ENCODE measurements at places on chromosomes 16 and 17.

DNA sequence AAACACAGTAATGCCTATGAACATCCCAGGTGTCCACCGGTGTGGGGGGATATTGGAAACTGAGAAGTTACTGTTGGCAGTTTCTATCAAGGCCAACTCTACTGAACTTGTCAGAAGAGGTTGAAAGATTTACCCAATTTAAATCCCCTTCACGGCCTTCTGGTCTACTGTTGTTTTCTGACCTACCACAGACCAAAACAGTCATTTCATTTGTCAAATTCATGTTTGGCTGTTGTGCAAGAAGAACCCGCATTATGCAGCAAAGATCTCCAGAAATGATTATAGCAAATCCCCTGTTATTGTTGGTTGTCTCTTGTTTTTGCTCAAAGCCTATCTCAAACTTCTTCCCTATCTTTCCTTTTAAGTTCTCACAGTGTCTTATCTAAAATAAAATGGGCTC, 73.1 kb upstream of the MAF start:
- no peak for DNase-seq

DNA sequence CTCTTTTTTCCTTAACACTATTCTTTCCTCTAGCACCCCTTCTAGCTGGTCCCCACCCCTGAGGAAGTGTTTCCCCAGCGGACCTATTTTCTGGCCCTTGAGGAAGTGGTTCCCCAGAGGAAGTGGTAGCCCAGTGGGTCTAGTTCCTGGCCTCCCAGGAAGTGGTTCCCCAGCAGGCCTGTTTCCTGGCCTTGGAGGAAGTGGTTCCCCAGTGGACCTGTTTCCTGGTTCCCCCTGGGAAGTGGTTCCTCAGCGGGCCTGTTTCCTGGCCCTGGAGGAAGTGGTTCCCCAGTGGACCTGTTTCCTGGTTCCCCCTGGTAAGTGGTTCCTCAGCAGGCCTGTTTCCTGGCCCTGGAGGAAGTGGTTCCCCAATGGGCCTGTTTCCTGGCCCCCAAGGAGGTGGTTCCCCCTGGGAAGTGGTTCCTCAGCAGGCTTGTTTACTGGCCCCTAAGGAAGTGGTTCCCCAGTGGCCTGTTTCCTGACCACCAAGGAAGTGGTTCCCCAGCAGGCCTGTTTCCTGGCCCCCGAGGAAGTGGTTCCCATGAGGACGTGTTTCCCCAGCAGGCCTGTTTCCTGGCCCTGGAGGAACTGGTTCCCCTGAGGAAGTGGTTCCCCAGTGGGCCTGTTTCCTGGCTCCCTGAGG, 58.3 kb downstream of the NTN1 start:
- DNase-seq: no peak

DNA sequence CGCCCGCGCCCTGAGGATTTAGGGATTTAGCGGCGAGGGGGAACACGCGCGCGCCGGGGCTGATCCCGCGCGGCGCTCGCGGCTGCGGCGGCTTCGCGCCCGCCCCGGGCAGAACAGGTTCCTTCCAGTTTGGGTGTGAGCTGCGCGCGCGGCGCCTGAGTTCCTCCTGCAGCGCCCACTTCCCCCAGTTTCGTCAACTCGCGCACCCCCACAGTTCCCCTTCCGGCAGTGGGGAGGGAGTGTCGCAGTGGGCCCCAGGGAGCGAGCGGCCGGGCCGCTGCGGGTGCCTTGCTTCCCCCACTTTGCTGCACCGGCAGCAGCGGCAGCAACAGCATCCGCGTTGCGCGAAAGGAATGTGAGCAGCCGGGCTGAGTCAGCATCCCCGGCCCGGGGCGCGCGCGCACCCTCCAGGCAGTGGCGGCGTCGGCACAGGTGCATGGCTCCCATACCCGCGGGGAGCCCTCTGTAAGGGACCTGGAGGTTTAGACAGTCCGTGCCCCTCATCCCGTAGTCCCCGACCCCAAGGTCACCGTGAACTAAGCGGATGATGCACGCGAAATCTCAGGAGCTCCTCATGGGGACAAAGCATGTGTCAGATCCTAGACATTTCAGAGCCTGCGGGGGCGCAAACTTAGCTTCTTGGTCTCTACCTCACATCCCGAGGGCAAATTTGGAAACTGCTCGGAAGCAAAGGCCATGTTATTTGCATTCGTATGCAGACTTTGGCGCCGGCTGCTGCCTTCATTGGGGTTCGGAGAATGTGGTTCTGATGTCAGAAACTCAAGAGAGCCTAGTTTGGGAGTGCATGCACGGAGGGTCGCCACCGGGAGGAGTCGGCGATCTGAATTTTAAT, 767 bp downstream of the ARSG start:
- peak; percentile 57 for DNase-seq

DNA sequence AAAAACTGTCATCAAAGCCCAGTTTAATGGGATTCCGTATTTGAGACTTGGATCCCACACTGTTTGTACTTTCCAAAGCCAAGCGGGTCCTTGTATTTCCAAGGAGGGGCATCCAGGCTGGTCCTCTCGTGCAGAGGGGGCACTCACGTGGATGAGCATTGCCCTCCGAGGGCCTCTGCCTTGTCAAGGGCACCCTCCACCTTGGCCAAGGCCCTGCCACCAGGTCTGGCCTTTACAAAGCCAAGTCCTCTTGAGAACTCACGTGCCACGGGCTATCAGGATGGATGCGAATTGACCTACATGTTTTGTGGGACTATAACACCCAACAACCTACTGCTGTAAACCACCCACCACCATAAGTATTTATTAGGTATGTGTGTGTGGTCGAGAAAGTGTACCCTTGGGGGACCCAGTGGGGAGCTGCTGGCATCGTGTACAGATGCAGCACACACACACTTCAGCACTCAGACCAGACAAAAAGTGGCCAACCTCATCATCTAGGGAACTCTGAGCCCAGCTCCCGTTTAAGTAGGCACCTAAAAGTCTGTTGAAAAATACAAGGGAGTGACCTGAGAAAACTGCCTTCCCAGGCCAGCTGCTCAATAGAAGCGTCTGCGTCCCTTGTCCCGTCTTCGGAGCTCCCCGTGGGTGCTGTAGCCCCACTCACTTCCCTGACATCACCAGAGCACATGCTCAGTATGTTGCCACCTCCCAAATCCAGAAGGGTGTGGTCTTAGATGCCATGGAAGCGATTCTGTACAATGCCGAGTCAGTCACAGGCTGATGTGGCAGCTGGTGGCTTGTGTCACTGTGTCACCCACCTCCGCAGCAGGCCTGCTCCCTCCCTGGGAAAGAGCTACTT, 12.9 kb downstream of the MAP1LC3B start:
- no peak for DNase-seq

DNA sequence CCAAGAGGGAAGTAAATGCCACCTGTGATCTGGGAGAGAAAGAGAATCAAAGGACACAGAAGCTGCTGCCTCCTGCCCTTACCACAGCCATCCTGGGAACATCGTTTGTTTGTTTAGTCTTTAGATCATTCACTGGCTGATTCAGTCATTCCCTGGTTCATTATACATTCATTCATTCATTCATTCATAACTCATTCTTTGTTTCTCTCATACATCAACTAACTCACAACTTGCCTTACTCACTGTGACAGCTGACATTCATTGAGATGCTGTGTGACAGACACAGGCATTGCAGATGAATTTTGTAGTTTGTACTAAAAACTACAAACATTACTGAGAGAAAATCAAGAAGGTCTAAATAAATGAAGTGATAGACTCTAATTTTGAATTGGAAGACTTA, 291.0 kb upstream of the TNRC6C start:
- no peak for DNase-seq

GRCh38 chr17:2847381-2848333, 51.4 kb downstream of the RAP1GAP2 start:
- DNase-seq: no peak

GRCh38 chr16:54216268-54216667, 70.3 kb downstream of the IRX3 start:
- DNase-seq: no peak

DNA sequence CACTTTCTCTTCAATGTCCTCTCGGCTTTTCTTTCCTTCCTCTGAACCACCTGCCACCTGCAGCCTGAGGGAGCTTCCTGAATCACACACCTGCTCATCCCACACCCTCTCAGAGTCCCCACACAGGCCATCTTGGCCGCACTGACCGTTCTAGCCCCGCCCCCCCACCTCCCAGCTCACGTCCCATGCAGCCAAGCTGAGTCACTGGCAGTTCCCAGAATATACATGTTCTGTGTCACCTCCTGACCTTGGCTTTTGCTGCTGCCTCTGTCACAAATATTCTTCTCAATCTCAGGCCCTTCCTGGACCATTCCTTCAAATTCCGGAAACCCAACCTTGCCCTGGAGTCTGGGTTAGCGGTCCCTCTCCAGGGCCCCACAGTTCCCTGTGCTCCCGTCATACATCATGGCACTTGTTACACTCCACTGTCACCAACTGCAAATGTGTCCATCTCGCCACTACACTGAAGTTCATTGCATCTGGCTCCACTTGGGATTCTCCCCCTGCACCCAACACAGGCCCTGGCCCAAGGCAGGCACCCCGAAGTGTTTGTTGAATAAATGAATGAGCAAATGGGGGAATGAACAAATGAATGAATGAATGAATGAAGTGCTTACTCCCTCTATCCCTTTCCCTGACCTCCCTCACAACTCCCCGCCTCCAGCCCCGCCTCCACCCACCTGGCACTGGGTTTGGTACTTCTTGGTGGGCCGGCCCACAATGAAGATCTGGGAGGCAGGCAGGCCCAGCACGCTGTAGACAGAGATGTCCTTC, 12.8 kb downstream of the PIMREG start:
- no peak for DNase-seq

DNA sequence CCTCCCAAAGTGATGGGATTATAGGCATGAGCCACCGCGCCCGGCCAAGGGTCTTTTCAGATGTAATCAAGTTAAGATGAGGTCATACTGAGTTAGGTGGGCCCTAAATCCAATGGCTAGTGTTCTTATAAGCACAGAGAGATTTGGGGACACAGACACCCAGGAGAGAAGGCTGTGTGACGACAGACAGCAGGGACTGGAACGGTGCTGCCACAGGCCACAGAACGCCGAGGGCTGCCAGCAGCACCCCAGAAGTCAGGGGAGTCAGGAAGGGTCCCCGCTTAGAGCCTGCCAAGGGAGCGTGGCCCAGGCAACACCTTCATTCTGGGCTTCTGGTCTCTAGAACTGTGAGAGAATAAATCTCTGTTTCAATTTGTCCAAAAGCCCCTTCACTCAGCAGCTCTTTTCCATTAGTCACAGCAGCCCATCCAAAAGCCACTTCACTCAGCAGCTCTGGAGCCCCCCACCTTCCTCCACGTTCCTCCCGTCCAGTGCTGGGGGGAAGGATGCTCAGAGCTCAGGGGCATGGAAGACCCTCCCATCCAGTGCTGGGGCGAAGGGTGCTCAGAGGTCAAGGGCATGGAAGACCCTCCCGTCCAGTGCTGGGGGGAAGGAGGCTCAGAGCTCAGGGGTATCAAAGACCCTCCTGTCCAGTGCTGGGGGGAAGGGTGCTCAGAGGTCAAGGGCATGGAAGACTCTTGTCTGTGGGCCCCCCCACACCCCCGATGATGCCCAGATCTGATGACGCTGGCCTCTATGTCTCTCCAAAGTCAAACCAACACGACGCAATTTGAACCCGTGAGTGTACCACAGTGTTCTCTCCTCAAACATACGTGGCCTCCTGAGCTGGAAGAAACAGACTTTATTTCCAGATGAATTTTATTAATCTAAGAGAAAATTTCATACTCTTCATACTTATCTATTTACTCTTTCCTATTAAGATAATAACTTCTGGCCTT, 11.9 kb downstream of the RAB40B start:
- DNase-seq: no peak

GRCh38 chr16:3471518-3472176, 23.6 kb downstream of the C16orf90 start:
- no peak for DNase-seq

DNA sequence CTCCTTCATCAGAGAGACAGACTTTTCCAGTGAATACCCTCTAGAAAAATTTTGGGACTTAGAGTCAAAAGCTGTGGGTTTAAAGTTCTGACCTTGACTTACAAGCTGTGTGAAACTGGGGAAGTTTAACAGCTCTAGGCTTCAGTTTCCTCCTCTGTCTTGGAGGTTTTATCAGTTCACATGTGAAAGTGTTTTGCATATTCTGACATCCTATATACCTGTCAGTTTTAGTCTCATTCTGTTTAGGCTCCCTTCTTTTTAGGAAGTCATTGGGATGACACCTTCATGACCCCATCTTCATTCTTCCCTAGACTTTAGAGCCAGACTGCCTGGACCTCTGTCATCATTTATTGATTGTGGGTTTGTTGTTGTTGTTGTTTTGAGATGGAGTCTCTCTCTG, 44.4 kb downstream of the YPEL2 start:
- no peak for DNase-seq

DNA sequence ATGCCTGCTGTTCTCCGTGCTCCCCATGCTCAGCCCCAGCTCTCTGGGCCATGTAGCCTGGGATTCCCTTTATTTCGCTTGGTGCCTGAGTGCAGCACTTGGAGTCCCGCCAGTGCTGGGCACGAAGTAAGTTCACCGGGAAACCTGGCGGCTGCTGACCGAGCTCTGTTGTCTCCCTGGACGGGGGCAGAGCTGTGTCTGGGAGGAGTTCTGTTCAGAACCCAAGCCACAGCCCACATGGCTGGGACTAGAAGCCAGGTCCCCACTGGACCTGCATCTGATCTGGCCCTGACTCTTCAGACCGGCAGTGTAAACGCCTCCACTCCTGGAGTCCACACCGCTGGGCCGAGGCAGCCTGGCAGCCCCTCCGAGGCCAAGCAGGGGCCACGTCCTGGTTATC, 37.5 kb upstream of the CIBAR2 start:
- no peak for DNase-seq

- DNase-seq: no peak
These were observed 73.2 kb downstream of the CMIP start for GRCh38 chr16:81517629-81518438.

DNA sequence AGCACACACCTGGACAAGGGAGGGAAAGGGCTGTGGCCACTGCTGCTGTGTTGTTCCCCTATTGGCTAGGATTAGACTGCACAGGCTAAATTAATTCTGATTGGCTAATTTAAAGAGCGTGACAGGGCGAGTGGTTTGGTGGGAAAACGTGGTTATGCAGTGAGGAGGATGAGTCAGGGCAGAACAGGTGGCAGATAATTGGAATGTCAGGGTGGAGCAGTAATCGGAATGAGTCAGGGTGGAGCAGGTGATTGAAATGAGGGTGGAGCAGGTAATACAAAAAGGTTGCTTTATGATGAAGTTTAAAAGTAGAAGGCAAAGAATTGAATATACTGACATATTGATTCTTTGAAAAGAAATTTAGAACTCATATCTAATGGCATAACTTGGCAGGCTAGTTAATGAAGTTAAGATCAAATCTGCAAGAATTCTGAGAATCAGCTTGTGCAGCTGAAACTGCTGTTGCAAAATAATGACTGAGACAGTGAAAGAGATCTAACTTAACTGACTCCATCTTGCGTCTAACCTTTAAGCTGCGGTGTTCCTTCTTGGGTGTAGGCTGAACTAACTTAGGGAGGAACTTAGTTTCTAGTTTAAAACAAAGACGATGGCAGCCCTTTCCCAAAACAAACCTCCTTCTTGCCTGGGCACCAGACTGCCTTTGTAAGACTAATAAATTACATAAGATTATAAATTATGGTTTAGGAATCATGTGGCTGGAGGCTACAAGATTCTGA, 174.3 kb downstream of the UTP18 start:
- peak; percentile 5 for DNase-seq

DNA sequence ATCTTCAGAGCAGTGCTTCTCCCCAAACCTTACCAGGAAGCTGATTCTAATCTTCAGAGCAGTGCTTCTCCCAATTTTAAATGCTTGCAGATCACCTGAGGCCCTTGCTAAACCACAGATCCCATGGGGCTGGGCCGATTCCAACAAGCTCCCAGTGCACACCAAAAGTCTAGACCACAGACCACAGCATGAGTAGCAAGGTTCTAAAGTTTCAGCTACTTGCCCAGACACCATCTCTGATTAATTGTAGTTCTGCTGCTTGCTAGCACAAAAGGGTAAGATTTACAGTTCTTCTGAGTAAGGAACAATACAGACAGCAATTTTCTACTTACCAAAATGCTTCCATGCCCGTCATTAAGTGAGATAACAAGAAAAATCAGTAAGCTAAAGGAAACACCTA, 12.2 kb downstream of the CLEC3A start:
- no peak for DNase-seq
